IMR-90 (cell line): ENCODE measurements at places on chromosomes 16 and 17. TPM values are rescaled to one million over a fixed set of nuclear protein-coding genes. Genes with fewer than 3 reads are reported as not detected.

The C16orf54 gene
- not detected in 2 replicates for total RNA-seq

The ANKS4B gene
- not detected in 2 replicates for total RNA-seq

The WFDC1 gene
- total RNA-seq, result 4.7 and 5.0 TPM in 2 replicates

The KAT8 gene
- total RNA-seq, result 18.9 and 19.4 TPM in 2 replicates

The SUPT6H gene
- 44.8 and 45.0 TPM in 2 replicates for total RNA-seq

The WNT9B gene
- not detected in 2 replicates for total RNA-seq

The SNX11 gene
- 11.7 and 14.7 TPM in 2 replicates for total RNA-seq

The NGFR gene
- total RNA-seq, result 0.18 TPM in 1 of 2 replicates, not detected in the other

DNA sequence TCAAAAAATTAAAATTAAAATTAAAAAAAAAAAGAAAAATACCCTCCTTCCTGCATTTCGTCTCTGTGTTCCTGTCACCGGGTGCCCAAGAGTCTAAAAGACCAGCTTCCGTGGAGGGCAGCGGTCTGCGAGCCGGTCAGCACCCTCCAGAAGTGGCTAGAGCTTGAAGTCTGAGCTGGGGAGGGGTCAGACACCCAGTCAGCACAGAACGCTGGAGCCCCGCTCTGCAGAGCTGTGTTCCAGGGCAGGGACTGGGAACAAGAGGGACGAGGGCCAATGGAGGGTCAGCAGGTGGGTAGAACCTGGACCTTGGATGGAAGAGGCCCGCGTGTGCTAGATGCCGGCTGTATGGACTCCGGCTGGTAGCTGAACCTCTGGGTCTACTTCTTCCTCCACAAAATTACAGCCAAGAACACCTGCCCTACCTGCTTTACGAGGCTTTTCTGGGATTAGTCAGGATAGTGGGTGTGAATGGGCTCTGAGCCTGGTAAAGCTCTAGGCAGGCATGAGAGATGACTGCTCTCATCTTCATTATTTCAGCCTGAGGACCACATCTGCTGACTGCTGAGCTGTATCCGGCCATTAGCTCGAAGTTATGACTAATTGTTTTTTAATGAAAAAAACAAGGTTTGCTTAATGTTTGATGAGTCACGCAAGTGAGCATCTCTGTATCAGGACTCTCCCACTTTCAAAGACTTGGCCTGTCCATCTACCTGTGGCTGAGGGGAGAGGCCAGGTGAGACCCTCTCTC lies 5.9 kb downstream of the TRPV1 start:
- DNase-seq, result peak; percentile 84

DNA sequence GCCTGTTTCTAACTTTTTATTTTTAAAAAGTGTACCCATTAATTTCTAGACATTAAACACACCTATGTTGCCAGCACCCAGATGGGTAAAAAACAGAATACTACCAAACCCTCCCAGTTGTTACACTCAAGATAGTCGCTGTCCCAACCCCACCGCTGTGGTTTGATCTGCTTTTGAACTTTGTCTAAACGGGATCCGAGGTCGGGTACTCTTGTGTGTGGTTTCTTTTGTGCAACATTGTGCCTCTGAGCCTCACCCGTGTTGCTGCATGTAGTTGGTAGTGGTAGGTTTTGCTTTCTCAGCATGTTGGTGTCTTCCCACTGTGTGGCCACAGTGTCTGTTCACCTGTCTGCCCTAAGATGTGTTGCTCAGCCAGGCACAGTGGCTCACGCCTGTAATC lies 4.3 kb downstream of the KLHL36 start:
- no peak for DNase-seq

- no peak for DNase-seq
Observed at GRCh38 chr17:79075861-79076406, 1.3 kb downstream of the ENGASE start.
